ENCODE measurements at places on chromosomes 1 and 21.

DNA sequence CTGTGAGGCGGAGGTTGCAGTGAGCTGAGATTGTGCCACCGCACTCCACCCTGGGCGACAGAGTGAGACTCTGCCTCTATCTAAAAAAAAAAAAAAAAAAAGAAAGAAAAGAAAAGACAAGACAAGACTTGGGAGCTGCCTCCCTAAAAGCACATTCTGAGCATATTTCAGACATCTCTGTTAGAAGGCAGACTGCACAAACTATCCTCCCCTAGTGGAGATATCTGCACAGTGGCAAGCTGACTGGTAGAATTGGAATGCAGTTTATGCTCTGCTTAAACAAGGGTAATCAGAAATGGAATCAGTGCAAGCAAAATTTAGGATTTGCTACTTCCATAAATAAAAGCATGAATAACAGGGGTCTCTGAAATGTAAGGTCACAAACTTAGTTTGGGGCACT lies 31.8 kb downstream of the GNG4 start:
- DNase-seq: no peak

- no peak for DNase-seq
Measured at GRCh38 chr21:17823846-17824245, 4.7 kb upstream of the C21orf91 start.

- DNase-seq: peak; percentile 65
Measured at GRCh38 chr1:110155878-110156522, 5.7 kb downstream of the SLC6A17 start.

DNA sequence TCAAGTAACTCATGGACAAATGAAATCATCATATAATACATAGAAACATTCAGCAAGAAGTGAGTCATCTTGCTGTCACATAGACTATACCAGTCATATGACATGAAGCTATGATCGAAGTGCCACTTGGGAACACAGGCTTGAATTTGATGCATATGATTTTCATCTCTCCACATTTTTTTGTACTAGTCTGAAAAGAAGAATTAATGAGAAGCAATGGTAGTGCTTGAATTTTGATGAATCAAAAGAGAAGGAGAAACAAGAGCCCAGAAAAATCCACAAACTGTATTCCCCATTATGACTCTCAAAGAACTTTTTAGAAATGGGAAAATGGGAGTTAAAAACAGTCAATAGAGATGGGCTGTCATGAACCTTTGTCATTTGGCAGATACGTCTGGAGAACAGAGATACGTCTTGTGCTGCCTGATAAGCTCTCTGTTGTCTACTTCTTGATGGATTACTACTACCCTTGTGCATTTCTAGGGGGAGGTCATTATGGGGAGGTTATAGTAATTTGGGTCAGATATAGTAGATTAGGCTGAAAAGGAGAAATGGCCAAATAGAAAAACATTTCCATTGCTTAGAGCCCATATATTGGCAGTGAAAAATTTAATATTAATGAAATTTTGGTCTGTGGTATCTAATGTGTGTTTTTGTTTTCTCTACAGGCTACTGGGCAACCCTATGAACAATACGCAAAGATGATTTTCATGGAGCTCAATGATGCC lies 8.0 kb upstream of the LEPR start:
- no peak for DNase-seq

DNA sequence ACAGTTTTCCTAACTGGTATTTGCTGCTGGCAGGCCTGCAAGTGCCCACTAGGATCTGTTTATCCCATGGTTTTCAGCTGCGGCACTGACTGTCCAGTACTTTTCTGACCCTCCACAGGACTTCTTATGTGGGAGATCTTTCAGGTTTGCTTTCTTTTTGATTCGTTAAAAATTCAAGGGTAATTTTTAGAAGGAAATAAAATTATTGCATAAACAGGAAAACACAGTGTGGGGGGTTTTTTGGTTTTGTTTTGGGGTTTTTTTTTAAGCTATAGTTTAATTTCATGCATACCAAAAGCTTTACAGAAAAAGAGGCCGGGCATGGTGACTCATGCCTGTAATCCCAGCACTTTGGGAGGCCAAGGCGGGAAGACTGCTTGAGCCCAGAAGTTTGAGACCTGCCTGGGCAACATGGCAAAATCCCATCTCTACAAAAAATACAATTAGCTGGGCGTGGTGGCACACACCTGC lies 3.6 kb downstream of the NIBAN1 start:
- no peak for DNase-seq

Data from neuronal stem cell (in vitro differentiated cells).